ENCODE measurements at places on chromosomes 3 and 15. TPM values are rescaled to one million over a fixed set of nuclear protein-coding genes. Genes with fewer than 3 reads are reported as not detected.

The AMIGO3 gene
- 0.27 TPM for total RNA-seq

The SUCLG2 gene
- 73.9 TPM for total RNA-seq

The CTXND1 gene
- total RNA-seq: not detected

The CP gene
- not detected for total RNA-seq

The SH2D7 gene
- not detected for total RNA-seq

The IL17RE gene
- 1.5 TPM for total RNA-seq

The TRNT1 gene
- total RNA-seq: 17.8 TPM

The NUP210 gene
- 0.33 TPM for total RNA-seq

The CHRNA3 gene
- total RNA-seq: not detected

The JAGN1 gene
- total RNA-seq: 25.8 TPM

The GOLGA6L4 gene
- total RNA-seq: 0.08 TPM

The C2CD4B gene
- not detected for total RNA-seq

The TMC3 gene
- total RNA-seq: under 0.01 TPM

The CHDH gene
- total RNA-seq: 7.9 TPM

The CTXN2 gene
- total RNA-seq: not detected

The SPINT1 gene
- total RNA-seq: not detected

The SOX14 gene
- not detected for total RNA-seq

The PPIP5K1 gene
- 12.1 TPM for total RNA-seq

The TNFAIP8L3 gene
- total RNA-seq: 22.4 TPM

The SPRED1 gene
- 55.1 TPM for total RNA-seq

The SCG3 gene
- not detected for total RNA-seq

The CD200R1 gene
- not detected for total RNA-seq

The DNAJC13 gene
- total RNA-seq: 157 TPM

The RARRES1 gene
- total RNA-seq: 47.8 TPM

The CPNE9 gene
- not detected for total RNA-seq

The TRH gene
- 2.5 TPM for total RNA-seq

Data from fibroblast of the aortic adventitia (primary cell).